Tibial nerve (tissue), 4 donors: ENCODE measurements at places on chromosomes 4 and X. TPM values are rescaled to one million over a fixed set of nuclear protein-coding genes. Genes with fewer than 3 reads are reported as not detected.

- H3K36me3 ChIP-seq = no peaks in the 10 kb centered on the region
- no peak overlapping the region for H3K27ac ChIP-seq
- DNase-seq = no peak
- no peaks in the 10 kb centered on the region for H3K4me1 ChIP-seq
Measured at GRCh38 chr4:15320121-15320678, 107.6 kb upstream of the C1QTNF7 start.

DNA sequence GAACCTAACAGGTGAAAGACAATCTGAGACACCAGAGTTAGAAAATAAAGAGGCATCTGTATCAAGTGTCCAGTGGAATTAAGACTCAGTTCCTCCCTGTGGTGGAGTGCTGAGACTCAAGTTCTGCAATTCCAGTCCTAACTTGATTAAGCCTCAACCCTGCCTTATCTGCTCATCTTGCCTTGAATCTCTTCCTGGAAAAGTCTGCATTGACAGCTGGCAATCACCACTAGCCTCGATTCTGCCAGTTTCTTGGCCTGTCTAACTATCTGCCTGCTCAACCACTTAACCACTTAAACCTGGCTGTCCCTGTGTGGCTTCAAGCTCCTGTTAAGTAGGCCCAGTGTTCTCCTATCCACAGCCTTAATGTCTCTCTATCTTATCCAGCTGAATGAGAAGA, 22.4 kb upstream of the NEIL3 start:
- no peak overlapping the region for H3K27ac ChIP-seq
- H3K27me3 ChIP-seq = no peaks in the 10 kb centered on the region
- H3K36me3 ChIP-seq = no peaks in the 10 kb centered on the region
- H3K4me1 ChIP-seq = no peaks in the 10 kb centered on the region

- H3K4me1 ChIP-seq = no peaks in the 10 kb centered on the region
- no peaks in the 10 kb centered on the region for H3K27me3 ChIP-seq
- H3K36me3 ChIP-seq = no peaks in the 10 kb centered on the region
- no peak for DNase-seq
- no peak overlapping the region for H3K4me3 ChIP-seq
Measured at GRCh38 chrX:97867266-97867665, 983.6 kb downstream of the RPA4 start.

DNA sequence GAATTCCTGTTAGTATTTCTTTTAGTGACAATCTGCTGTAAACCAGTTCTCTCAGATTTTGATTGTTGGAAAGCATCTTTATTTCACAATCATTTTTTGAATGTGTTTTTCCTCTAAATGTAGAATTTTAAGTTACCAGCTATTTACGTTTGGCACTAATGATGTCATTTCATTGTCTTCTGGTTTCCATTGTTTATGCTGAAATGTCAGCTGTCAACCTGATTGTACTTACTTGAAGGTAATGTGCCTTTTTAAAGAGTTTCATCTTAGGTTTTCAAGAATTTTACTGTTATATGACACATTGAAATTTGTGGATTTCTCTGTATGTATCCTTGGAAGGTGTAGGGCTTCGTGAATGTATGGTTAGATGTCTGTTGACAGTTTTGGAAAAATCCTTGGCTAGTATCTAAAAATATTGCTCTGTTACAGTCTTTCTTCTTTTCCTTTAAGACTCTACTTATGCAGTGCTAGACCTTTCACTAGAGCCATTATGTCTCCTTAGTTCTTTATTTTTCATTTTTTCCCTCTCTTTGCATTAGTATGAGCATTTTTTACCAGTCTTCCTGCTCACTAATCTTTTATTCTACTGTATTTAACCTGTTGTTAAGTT, 30.4 kb downstream of the SMAD1 start:
- H3K27me3 ChIP-seq = no peaks in the 10 kb centered on the region
- H3K36me3 ChIP-seq = no peaks in the 10 kb centered on the region
- H3K27ac ChIP-seq = no peak overlapping the region
- no peaks in the 10 kb centered on the region for H3K4me1 ChIP-seq

GRCh38 chrX:100643212-100643611, 787 bp upstream of the SRPX2 start:
- no peak overlapping the region for H3K27ac ChIP-seq
- no peaks in the 10 kb centered on the region for H3K36me3 ChIP-seq
- H3K27me3 ChIP-seq = peaks cover 2% of the 10 kb centered on the region
- no peak for DNase-seq

The PTPN13 gene
- 86.4 TPM for total RNA-seq

- no peak overlapping the region for H3K27ac ChIP-seq
- no peak overlapping the region for H3K4me3 ChIP-seq
- no peak for DNase-seq
Measured at GRCh38 chrX:66915893-66916292, 277.0 kb upstream of the EDA2R start.

- H3K27me3 ChIP-seq = no peaks in the 10 kb centered on the region
- no peak overlapping the region for H3K4me3 ChIP-seq
- H3K36me3 ChIP-seq = no peaks in the 10 kb centered on the region
- H3K27ac ChIP-seq = no peak overlapping the region
- no peak for DNase-seq
Measured at GRCh38 chrX:79933938-79934337, 80.6 kb upstream of the TBX22 start.
